Right lung (tissue), 10 donors: ENCODE measurements at places on chromosomes 4 and X. TPM values are rescaled to one million over a fixed set of nuclear protein-coding genes. Genes with fewer than 3 reads are reported as not detected.

The COL4A6 gene
- 17.8 TPM for polyA plus RNA-seq

- DNase-seq: no peak
Observed at GRCh38 chr4:4392501-4393183, 5.7 kb downstream of the NSG1 start.

The CITED1 gene
- 0.42 TPM for polyA plus RNA-seq

The RHOH gene
- 0.58 TPM for polyA plus RNA-seq

DNA sequence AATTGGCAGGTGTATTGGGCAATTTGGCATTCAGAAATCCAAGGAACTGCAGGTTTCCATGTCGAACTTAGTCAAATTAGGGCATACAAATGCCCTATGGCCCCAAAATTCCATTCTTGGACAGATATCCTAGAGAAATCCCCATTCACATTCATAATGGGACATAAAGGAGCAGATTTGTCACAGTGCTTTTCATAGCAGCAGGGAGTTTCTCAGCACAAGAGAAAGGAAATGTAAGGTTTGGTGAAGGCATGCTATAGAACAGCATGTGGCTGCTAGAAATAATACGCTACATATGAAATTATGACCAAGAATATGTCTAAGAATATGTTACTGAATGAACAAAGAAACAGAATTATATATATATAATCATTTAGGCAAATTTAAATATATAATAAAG lies 437.5 kb upstream of the BOD1L1 start:
- no peak for DNase-seq

GRCh38 chrX:10001496-10001895 lies 34.3 kb downstream of the CLDN34 start:
- no peak for DNase-seq

The SPINK2 gene
- polyA plus RNA-seq: not detected

DNA sequence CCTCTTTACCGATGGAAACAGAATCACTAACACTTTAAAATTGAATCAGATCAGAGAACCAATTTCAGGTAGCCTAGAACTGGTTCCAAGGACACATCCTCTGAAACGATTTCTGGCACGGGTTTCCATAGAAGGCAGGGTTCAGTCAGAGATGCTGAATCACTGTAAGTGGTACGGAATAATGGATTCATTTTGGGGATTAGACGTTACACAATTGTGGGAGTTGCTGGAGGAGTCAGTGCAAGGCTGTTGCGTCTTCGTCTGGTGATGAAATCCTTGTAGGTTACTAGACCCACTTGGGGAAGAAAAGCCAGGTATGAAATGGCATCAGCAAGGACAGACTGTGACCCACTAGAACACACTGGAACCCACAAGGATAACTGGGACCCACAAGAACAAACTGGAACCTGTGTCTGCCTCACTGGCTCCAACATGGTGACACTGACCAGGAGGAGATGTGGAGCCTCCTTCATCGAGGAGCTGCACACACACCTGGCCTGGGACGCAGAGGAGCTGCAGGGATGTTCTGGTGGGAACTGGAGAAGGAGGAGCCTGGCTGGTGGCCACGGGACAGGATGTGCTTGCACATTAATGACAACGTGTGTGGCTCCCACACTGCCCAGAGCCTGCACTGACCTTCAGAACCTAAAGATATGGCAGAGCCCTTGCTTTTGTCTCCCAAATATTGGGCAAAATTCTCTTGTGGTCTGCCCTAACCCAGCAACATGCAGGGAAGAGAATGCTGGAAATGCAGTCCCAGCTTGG lies 105.1 kb downstream of the TRAPPC11 start:
- DNase-seq: no peak

- DNase-seq: no peak
Observed at GRCh38 chr4:55736605-55737183, 82.9 kb upstream of the EXOC1L start.

- no peak for DNase-seq
Observed at GRCh38 chr4:118783887-118784286, 52.0 kb downstream of the SEC24D start.

DNA sequence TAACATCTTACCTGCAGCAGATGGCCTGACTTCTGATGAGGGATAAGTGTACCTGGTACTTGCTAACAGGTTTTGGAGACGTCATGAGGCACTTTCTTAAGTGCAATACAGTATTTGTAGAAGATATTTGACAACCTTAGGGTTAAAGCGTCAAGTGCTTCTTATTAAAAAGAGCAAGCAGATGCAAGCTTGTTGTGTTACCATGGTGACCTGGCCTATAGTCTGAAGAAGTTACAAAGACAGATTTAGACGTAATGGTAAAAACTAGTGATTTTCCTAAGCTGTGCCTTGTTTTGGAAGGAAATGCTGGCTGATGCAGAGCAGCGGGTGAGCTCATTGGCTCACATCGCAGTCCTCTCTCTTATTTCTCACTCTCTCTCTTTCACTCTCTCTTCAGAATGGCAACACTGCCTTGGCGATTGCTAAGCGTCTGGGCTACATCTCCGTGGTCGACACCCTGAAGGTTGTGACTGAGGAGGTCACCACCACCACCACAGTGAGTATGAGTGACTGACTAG lies 243.6 kb downstream of the ANK2 start:
- peak; percentile 79 for DNase-seq

DNA sequence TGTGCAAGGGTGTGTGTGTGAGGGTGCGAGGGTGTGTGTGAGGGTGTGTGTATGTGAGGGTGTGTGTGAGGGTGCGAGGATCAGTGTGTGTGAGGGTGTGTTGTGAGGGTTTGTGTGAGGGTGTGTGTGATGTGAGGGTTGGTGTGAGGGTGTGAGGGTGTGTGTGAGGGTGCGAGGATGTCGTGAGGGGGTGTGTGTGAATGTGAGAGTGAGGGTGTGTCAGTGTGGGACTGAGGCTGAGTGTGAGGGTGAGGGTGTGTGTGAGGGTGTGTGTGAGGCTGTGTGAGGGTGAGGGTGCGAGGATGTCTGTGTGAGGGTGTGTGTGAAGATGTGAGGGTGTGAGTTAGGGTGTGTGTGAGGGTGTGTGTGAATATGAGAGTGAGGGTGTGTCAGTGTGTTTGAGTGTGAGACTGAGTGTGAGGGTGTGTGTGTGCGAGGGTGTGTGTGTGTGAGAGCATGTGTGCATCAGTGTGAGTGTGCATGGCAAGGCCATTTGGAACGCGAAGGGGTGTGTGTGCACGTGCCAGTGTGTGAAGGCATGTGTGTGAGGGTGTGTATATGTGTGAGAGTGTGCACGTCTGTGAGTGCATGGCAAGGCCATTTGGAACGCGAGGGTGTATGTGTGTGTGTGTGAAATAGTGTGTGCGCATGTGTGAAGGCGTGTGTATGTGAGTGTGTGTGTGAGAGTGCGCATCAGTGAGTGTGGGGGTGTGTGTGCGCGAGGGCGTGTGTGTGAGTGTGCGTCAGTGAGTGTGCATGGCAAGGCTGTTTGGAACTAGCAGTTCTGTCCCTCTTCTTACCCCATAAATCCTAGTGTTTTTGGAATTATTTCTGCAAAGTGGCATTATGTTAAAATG lies 69.8 kb downstream of the RGS12 start:
- no peak for DNase-seq

GRCh38 chrX:65502618-65503017 lies 32.0 kb downstream of the LAS1L start:
- DNase-seq: no peak

DNA sequence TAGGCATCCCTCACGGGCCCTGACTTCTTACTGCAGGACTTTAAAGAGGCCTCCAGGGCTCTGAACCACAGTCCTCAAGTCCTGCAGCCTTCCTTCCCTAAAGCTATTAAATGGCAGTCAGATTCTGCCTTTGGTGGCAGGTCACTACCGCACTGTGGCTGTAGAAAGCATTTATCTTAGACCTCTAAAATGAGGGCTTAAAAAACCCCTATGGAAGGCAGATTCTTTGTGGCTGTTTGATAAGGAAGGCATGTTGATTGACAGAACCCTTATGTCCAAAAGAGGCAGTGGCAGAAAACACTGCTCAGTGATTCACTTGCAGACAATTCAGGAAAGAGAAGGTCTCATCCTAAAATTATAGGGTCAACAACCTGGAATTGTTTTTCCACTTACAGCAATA lies 79.2 kb downstream of the FBXL5 start:
- DNase-seq: no peak

- DNase-seq: no peak
Observed at GRCh38 chr4:184052616-184053015, 147.5 kb downstream of the STOX2 start.
